Activated effector memory CD4-positive, alpha-beta T cell treated with Interleukin-2 at 50 U/mL for 16 hours (primary cell): ENCODE measurements at places on chromosomes 11 and 22.
A peak's percentile ranks its signal among the peaks of the same experiment; 100 is the strongest.

GRCh38 chr11:15905366-15906104 is 450.8 kb downstream of the SOX6 start:
- no peak for DNase-seq

- no peak for DNase-seq
Measured at GRCh38 chr22:20654343-20655208, 119.3 kb upstream of the SERPIND1 start.

- DNase-seq: no peak
Measured at GRCh38 chr22:43060183-43060582, 29.0 kb downstream of the TTLL1 start.

DNA sequence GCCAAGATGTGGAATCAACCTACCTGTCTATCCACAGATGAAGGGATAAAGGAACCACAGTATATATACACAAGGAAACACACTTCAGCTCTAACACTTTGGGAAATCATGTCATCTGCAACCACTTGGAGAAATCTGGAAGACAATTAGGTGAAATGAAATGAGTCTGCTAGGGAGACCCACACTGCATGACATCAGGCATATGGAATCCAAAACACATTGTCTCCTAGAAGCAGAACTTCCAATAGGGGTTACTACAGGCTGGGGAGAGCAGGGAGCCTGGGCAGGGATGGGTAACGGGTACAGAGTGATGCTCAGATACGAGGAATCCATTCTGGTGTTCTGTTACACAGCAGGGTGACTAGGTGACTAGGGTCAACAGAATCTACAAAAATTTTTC is 18.3 kb downstream of the RGL4 start:
- DNase-seq: no peak

DNA sequence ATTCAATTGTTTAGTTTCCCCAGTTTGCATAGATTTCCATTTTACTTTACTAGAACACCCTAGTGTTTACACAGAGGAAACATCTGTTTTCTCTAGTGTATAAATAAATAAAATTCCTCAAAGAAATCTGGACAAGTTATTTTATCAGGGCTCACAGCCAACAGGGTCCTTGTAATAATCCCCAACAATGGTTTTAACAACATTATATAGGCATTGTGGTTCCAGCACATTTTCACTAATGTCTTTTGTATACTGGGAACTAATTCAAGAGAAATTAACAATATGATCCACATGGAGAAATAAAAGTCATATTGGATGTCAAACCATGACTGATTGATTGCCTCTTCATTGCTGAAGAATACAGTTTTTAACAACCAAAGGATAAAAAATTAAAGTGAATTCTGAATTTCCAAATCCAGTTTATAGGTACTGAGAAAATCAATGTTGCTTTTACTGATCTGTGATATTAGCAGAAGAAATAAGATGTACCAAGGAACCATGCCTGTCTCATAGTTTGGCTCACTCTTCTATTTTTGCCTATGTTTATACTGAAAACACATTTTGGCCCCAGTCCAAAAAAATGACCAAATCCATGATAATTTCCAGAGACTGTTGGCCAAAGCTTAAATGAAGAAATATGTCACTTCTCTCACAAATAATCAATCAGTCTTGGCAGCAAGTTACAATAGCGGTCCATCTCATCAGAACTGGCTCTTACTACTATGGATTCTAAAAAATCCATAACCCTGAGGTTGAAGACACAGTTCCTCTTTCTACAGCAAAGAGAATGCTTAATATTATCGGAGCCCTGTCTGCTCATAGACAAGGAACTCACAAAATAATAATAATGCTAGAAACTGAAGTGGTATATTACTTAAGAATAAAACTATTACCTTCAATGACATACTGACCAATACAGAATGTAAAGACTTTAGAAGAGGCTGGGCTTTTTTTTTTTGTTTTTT is 1.4 kb upstream of the MS4A13 start:
- DNase-seq: no peak

- DNase-seq: no peak
Measured at GRCh38 chr22:25161017-25161915, 38.4 kb upstream of the CRYBB3 start.

GRCh38 chr11:2551131-2551530 is 106.3 kb downstream of the KCNQ1 start:
- no peak for DNase-seq

- no peak for DNase-seq
Measured at GRCh38 chr11:65279741-65280440, 18.1 kb downstream of the POLA2 start.

DNA sequence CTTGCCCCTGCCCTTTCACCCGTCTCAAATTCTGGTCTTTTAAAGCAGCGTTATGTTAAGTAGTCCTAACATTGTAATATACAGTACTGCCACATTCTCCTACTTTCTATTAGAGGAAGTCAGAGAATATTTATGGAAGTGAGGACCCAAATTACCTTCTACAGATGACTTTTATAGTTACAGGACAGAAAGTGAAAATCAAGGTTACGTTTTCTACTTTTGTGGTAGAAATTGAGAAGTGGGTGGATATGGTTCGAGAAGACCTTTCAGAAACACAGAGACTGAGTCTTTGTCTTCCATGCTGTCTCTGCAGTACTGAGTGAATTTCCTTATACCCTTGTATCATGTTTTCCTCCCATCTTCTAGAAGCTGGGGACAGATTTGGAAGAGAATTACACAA is 17.1 kb downstream of the SC5D start:
- DNase-seq: no peak

GRCh38 chr11:11806074-11806473 is 35.7 kb upstream of the USP47 start:
- no peak for DNase-seq

DNA sequence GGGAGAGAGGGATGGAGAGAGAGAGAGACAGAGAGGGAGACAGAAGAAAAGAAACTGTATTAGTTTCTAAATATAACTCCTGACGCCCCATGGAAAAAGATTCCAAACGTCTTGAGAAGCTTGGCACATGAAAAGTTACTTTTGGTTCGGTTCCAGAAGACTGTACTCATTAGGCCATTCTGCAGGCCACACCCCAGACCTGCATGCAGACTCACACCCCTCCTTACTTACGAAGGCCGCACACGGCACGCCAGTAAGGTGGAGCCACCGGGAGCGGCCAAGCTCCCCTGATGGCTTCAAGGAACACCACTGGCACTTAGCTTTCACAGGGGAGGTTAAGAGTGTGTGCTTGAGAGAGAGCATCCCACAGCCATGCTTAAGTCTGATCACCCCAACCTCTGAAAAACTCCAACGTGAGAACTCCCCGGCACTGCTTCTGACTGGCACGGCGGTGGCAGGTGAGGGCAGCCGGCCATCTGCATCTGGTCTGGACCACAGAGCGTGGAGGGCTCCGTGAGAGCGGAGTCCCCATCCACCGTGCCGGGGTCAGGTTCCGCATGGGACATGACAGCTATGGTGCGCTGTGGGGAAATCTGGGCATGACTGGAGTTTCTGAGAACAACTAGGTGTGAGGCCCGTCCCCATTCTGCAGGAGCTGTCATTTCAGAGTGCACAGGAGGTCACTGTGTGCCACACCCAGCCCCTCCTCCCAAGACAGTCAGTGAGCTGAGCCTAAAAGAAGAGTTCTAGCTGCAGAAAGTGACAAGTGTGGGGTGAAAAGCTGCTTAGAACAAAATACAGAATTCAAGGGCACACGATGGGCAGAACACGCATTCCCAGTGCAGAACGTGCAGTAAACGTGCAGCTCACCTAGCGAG is 62.4 kb downstream of the MYH9 start:
- no peak for DNase-seq

DNA sequence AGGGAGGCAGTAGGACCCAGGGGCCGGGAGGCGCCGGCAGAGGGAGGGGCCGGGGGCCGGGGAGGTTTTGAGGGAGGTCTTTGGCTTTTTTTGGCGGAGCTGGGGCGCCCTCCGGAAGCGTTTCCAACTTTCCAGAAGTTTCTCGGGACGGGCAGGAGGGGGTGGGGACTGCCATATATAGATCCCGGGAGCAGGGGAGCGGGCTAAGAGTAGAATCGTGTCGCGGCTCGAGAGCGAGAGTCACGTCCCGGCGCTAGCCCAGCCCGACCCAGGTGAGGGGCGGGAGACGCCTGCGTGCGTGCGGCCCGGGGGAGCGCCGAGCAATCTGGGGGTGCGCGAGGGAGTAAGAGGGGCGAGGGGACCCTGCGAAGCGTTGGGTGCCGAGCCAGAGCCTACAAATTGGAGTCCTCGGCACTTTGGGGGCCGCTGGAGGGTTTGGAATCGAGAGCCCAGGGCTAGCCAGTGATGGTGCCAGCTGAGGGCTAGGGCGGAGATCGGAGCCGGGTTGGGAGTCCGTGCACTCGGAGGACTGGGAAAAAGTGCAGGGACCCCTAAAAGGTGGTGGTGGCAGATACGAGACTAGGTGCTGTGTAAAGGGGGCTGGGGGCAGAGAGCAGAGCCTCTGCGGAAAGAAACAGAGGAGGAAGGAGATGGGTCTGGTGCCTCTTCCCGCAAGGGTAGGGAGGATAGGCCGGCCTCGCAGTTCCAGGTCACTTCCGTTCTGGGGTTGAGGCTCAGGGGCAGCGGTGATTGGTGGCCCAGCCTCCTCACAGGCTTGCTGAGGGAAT is at the start of gene SERPINH1:
TSS of gene SERPINH1 (plus strand) at position 206 of the 788 bp plus-strand sequence. CDS start 4,097 bp downstream, outside the sequence.
- DNase-seq: peak; percentile 46

GRCh38 chr11:67055812-67056211 is 835 bp upstream of the RHOD start:
- DNase-seq: no peak

- no peak for DNase-seq
Measured at GRCh38 chr22:19085233-19085718, 36.9 kb downstream of the DGCR2 start.

DNA sequence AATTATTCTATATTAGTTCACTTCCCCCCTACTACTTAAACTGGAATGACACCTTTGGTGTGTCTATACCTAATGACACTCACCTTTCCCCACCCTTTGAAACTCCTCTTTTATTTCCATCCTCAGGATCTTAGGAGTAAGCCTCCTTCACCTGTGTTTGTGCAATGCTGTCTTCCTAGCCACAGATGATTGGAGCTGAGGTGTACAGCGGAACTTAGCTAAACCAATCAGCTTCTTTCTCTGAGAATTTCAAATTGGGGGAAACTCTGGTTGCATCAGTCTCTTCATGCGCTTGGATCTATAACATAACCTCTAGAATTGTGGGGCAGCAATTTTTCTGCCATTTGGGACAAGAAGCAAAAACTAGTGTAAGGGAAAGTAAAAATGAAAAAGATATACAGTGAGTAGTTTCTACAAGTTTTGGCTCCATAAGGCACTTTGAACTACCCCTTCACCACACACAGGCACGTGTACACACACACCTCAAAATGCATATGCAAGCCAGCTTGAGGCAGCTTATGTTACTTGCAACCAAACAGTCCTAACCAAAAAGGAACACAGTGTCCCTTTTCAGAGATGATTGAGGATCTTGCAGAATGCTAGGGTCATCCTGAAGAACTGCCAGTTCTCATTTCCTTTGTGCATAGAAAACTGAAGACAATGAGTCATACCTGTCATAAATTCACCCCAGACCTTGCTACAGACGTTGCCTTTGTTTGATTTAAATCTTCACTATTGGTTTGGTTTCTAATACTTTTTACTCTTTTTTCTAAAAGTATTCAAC is 36.0 kb upstream of the LDLRAD3 start:
- no peak for DNase-seq

GRCh38 chr11:118000067-118000849 is 14.1 kb downstream of the IL10RA start:
- no peak for DNase-seq

- no peak for DNase-seq
Measured at GRCh38 chr11:35246745-35247144, 107.8 kb downstream of the CD44 start.

GRCh38 chr11:44627911-44628729 is 62.7 kb downstream of the CD82 start:
- no peak for DNase-seq

DNA sequence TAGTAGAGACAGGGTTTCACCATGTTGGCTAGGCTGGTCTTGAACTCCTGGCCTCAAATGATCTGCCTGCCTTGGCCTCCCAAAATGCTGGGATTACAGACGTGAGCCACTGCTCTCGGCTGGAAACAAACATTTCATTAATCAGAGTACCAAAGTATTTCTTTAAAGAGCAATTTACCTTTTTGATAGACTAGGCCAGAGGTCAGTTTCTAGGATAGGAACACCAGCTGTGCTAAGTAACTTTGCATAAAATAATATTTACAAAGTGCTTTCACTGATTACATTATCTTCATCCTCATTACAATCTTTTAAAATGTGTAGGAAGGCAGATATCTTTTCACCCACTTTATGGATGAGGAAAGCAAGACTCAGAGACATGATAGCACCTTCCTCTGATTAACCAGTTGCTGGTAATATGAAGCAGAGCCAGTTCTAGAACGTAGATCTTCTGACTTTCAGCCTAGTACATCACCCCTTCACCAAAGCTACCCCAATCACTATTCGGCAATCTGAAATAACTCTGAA is 355.2 kb downstream of the SOX6 start:
- DNase-seq: no peak

GRCh38 chr11:72975778-72976521 is 161.7 kb downstream of the ATG16L2 start:
- DNase-seq: no peak

DNA sequence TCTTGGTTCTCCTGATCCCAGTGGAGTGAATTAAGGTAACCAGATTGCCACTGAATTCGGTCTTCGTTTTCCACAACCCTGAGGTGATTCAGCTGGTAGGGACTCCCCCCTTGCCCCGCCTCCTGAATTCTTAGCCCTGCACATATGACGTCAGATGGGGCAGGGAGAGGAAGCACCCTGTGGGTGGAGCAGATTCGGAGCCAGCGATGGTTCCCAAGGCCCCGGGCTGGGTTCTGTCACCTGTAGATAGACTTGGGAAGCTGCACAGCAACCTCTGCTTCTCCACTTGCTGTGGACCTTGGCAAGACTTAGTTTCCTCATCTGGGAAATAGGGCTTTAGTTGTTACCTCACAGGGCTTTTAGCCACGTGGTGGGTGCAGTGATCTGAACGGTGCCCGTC is 67.8 kb downstream of the CTTN start:
- no peak for DNase-seq

- DNase-seq: no peak
Measured at GRCh38 chr11:66484806-66485380, 4.7 kb downstream of the DPP3 start.

- no peak for DNase-seq
Measured at GRCh38 chr22:38655519-38656255, 505 bp downstream of the FAM227A start.

DNA sequence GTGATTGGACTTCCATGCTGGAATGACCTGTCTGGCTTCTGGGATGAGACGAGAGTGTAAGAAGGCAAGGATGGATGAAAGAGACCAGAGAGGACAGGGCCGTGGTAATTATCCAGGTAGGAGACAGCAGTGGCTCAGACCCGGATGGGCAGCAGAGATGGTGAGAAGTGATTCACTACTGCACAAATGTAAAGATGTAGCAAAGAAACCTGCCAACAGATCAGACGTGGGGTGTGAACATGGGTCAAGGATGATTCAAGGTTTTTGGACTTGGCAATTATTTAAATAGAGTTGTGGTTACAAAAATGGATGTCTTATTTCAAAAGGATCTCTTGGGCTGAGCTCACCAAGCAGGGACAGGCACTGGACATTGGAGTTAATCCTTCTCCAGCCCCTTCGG is 32.7 kb downstream of the RIBC2 start:
- no peak for DNase-seq

GRCh38 chr11:3853899-3854659 is 1.4 kb upstream of the STIM1 start:
- DNase-seq: peak; percentile 67
